Tibial artery (tissue), 4 donors: ENCODE measurements at places on chromosomes 12 and 14.

DNA sequence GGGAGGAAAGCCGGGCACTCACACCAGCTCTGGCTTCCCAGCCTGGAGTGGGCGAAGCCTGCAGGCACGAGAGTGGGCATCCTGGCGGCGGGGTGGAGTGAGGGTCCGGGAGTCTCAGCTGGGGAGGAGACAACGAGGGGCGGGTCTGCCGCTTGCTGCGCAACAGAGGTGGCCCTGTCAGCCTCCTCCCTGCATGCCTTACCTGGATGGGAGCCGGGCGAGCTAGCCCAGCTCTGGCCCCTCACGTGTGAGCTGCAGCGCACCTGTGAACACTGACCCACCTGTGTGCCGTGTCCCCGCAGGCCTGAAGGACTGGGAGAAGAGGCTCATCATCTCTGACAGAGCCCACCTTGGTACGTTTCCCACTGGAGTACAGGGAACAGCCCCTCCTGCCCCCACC, 13.9 kb upstream of the SIVA1 start:
- peaks cover 29% of the 10 kb centered on the region for H3K4me1 ChIP-seq
- peak overlapping the region; percentile 97 for H3K27ac ChIP-seq

DNA sequence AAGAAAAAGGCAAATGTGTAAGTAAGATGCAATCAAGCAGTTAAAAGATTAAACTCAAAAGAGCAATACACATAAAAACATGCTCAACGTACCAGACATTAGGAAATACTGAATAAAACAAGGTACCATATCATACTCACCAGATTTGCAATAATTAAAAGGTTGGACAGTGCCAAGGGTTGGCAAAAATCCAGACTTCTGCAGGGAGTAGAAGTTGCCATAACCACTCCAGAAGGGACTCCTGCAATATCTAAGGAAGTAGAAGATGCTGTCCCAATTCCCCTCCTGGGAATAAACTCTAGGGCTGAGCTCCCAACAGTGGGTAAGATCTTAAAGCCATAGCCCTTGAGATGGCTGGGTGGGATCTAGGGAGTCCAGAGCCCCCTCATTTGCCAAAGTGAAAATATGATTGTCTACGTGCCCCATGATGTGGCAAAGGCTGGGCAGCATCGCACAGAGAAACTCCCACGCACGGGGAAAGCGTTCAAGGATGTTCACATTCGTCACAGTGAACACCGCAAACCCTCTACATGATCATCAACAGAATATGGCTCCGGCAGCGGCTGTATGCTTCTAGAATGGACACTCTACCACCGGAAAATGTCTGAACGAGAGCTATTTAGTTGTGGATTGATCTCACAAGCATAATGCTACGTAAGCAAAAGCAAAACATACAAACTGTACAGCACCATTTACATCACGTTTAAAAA, 12.3 kb downstream of the KCTD10 start:
- H3K27ac ChIP-seq, result peak overlapping the region; percentile 84
- no peak for DNase-seq
- H3K4me1 ChIP-seq, result peaks cover 5% of the 10 kb centered on the region
- H3K4me3 ChIP-seq, result no peak overlapping the region
- H3K27me3 ChIP-seq, result no peaks in the 10 kb centered on the region

GRCh38 chr14:32817780-32818179, 120.9 kb upstream of the NPAS3 start:
- no peak for DNase-seq
- H3K36me3 ChIP-seq, result peaks cover 6% of the 10 kb centered on the region
- peaks cover 56% of the 10 kb centered on the region for H3K4me1 ChIP-seq
- H3K27me3 ChIP-seq, result no peaks in the 10 kb centered on the region

DNA sequence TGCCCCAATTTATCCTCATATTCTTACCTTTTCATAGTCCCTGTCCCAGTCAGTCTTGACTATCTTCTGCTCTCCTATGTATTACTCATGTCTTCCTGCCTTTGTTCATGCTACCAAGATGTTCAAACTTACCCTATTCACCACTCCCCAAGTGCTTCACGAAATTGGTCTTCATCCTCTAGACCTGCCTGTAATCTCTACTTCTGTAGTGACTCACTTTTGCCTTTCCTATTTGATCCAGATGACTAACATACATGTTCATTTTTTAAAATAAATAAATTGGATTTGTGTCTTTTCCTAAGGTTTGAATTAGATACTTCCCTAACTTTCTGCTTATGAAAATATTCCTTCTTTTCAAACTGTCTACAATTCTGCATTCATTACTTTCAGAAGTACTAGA, 107.7 kb upstream of the PPM1H start:
- H3K4me3 ChIP-seq, result no peak overlapping the region
- no peaks in the 10 kb centered on the region for H3K36me3 ChIP-seq
- no peak overlapping the region for H3K27ac ChIP-seq
- no peak for DNase-seq

GRCh38 chr12:17204289-17205054, 598.5 kb upstream of the LMO3 start:
- no peak overlapping the region for H3K4me3 ChIP-seq
- no peak overlapping the region for H3K27ac ChIP-seq
- no peaks in the 10 kb centered on the region for H3K4me1 ChIP-seq
- DNase-seq, result no peak

GRCh38 chr12:51238510-51239334, at the start of gene DAZAP2:
Gene DAZAP2, plus strand, starts transcription at chr12:51238826. Its CDS starts 82 bp downstream, at chr12:51238908.
- DNase-seq, result peak; percentile 94
- H3K4me3 ChIP-seq, result peak within 1 kb of the TSS; percentile 78
- no peaks in the 10 kb centered on the region for H3K27me3 ChIP-seq
- peaks cover 36% of the 10 kb centered on the region for H3K36me3 ChIP-seq

- H3K4me1 ChIP-seq, result peaks cover 49% of the 10 kb centered on the region
- no peak overlapping the region for H3K4me3 ChIP-seq
- H3K27ac ChIP-seq, result no peak overlapping the region
Observed at GRCh38 chr14:81208489-81208888, 12.3 kb downstream of the GTF2A1 start.

DNA sequence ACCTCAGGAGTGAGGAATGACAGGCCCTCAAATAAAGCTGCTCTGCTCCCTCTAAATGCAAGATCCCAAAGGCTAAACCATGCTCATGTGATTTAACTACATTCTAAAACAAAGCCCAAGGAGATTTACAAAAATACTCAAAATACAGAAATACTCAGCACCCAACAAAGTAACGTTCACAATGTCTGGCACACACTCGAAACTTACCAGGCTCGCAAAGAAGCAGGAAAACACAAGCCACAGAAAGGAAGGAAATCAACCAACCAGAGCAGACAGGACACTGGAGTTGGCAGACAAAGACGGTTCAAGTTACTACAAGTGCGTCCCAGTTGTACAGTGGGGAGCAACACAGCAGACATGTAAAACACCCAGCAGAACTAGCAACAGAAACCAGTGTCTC, 33.4 kb downstream of the STX2 start:
- H3K4me1 ChIP-seq, result no peaks in the 10 kb centered on the region
- no peak overlapping the region for H3K4me3 ChIP-seq
- H3K27me3 ChIP-seq, result no peaks in the 10 kb centered on the region

- no peak overlapping the region for H3K27ac ChIP-seq
- DNase-seq, result no peak
- no peaks in the 10 kb centered on the region for H3K27me3 ChIP-seq
Observed at GRCh38 chr14:38125481-38126037, 82.1 kb upstream of the SSTR1 start.

DNA sequence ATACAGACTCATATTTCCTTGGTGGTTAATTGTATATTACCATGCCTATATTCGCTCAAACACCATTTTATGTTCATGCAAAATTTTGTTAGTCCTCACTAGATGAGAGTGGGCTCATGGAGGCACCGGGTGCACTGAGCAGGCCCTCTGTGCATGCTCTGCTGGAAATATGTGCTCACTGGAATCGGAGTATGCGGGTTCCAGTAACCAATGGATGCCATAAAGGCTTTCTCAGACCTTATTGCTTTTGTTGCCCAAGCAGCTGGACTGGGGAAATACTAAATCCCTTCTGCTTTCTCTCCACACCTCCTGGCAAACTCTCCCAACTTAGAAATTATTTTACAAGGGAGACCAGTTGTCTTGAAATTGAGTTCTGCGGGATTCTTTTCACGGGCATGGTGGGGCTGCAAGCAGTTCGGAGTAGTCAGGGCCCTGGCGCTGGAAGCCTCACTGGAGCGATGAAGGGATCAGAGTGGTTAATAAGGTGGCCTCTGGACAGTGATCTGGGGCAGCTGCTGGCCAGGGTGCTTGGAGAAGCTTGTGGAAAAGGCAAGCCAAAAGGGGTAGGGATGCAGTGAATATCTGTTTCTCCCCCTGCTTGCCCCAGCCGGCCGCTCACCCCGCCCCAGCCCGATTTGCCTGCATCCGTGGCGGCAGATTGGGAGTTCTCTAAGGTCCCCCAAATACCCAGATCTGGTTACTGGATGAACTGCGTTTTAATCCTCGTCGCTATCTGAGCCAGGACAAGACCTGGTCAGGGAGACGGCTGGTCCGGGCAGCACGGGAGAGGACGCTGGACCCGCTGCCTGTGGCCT, 7.4 kb upstream of the HOXC6 start:
- no peaks in the 10 kb centered on the region for H3K36me3 ChIP-seq
- no peaks in the 10 kb centered on the region for H3K27me3 ChIP-seq
- H3K4me3 ChIP-seq, result peak overlapping the region; percentile 69
- no peak for DNase-seq
- H3K27ac ChIP-seq, result peak overlapping the region; percentile 98
- H3K4me1 ChIP-seq, result peaks cover 78% of the 10 kb centered on the region
